CD4-positive, alpha-beta T cell treated with Interleukin-17A for 1 hour (primary cell): ENCODE measurements at places on chromosomes 5 and 9.

- DNase-seq, result no peak
Observed at GRCh38 chr5:137836997-137837396, 30.7 kb upstream of the MYOT start.

DNA sequence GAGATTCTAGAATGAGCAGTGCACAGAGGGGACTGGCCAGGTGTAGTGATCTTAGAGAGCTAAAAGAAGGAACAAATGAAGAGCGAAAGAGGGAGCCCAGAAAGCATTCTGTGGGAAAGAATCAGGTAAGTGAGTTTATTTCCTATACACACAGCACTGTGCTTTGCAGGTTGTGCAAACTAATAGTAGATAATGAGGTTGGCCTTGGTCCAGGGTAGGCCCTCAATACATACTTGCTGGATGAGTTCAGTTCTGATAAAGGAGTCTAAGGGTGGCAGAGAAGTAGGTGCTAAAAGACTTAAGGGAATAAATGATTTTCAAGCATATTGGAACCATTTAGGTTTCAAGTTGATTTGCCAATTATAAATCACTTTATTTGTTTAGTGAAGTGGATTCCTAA is 122.0 kb downstream of the NPR3 start:
- no peak for DNase-seq

GRCh38 chr5:36606428-36607113 is at the start of gene SLC1A3:
TSS of gene SLC1A3 (plus strand) at chr5:36606606. CDS start at chr5:36608424, 1,818 bp downstream.
- DNase-seq, result no peak

DNA sequence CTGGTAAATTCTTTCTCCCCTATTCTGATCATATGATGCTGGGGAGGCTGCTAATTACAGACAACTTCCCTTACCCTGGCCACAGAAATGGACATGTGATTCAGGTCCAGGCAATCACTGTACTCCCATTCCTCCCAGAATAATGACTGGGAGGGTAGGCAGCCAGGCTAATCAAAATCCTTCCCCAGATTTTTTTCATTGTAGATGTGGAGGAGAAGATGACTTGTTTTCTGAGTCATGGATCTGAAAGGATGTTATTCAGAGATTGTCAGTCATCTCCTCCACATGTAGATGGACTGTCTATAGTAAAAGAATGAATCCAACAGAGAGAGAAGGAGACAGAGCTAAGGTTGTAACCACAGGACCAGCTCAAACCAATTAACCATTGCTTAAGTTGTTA is 123.9 kb upstream of the PUM3 start:
- no peak for DNase-seq

GRCh38 chr9:128705051-128705965 is 3.0 kb downstream of the PKN3 start:
- no peak for DNase-seq

GRCh38 chr5:66992547-66992946 is 204.1 kb downstream of the CD180 start:
- DNase-seq, result no peak

- DNase-seq, result no peak
Observed at GRCh38 chr5:64509828-64510227, 4.0 kb downstream of the RGS7BP start.

DNA sequence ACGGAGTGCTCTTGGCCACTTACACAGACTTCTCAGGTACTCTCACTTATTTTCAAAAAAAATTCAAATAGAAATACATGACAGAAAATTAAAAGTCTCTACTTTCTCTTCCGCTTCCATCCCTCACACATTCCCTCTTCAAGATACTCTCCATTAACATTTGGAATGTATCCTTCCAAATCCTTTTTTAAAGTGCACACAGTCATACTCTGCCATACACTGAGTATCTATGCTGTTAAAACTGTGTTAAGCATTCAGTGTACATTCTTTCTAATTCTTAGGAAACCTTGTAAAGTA is 15.5 kb downstream of the GOLPH3 start:
- DNase-seq, result no peak

DNA sequence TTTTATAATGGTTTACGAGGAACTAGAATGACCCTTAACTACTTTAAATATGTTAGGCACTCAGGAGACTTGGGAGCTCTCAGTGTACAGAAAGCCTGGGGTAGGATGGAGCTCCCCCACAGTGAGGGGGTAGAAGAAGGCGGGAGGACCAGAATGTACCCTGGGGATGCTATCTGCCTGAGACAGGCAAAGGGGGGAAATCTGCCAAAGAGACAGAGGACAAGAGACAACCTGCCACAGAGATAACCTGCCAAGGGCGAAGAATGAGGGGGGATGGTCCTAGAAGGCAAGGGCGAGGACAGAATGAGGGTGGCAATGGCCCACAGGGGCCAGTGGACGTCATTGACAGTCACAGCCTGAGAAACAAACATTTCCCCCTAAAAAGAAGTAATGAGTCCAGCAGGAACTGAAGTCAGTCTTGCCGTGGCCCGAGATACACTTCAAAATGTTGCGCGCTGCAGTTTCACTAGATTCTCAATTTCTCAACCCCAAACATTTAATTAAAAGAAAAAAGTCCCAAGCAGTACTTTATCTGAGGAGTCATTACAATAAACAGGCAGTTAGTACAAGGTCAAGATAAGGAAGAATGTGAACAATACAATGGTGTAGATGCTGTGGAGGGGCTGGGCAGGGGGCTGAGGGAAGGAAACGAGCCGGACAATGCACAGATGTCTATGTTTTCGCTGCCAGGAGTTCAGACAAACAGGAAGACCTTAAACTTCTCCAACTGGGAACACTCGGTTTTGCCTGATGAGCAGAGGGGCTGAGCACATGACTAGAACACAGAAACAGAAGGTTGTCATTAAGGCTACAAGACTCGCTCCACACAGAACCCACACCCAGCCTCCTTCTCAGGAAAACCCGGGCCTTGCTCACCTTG is 125.0 kb downstream of the LHFPL2 start:
- DNase-seq, result no peak

DNA sequence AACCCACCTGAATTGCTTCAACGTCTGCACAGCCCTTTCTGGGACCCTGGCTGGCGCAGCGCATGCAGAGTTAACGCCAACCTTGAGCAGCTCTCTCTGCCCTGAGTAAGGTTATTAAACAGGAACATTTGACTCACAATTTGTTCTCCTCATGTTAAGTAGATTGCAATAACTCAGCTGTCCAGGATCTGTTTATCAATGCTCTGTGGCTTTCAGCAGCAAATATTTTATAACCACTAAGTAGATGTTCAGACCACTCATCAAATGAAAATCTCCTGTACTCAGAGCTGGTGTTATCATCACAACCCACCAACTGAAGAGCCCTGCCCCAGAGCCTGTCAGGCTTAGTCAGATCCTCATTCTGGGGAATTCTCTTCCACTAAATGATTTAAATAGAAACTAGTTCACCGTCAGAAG is 403.0 kb downstream of the ZNF608 start:
- no peak for DNase-seq

- no peak for DNase-seq
Observed at GRCh38 chr5:63125392-63125791, 546.8 kb downstream of the LRRC70 start.

DNA sequence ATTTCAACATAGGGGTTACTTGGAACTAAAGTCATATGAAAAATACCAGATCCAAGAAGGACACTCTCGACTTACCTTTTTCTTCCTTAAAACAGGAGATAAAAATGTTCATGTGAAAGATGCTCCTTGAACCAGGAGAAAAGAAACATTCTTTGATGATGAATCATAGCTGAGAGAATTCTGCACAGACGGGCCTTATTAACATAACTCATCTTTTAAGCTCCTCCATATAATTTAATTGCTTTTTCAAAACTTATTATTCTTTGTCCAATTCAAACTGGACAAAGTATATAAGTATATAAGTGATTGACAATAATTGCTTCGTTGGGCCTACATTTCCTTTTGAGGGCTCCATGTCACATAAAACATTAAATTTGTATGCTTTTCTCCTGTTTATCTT is 945.2 kb upstream of the C9orf72 start:
- DNase-seq, result no peak

DNA sequence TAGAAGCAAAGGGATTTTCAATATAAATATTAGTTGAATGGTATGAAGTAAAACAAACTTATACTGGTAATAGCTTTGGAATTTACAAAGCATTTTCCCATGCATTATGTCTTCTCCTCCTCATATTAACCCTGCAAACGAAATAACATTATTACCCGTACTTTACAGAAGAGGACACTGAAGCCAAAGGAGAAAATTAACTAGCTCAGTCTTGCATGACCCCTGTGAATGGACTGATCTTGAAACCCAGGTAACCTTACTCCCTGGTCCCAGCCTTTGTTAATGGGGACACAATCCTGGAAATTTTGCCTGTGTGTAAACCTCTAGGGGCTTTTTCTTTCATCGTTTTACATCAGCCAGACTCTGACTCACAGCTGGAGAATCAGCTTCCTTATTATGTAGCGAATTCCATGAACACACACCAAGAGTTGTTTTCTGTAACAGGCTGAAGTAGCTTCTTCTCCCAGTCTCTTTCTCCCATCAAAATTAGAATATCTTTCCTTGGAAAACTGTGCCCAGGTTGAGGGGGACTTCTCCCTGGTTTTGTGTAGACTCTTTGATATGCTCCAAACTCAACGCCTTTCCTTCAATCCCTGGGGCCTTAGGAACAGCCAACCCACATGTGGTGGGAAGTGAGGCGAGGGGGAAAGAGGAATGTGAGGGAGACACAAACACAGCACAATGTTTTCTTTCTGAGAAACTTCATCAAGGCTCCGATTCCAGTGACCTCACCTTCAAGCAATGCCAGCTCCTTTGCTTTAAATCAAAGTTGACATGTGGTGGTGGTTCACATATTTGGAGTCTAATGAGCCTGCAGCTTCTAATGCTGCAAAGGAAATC is 480.9 kb upstream of the PAPPA start:
- DNase-seq, result no peak

DNA sequence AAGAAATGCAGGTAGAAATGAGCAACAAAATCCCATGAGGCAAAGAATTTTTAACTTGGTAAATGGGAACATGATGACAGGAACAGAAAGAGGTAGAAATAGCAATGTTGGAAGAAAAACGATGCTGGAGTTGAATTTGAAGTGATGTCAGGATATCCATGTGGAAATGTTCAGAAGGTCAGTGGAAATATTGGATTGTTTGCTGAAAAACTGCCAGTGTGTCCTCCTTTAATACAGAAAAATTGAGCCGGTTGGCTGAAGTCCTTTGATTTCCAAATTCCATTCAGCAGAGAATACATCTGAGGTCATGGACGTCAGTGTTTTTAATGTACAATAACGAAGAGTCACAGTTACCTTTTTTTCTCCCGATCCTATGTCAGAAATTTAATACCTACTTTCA is 110.0 kb upstream of the DMAC1 start:
- DNase-seq, result no peak

- no peak for DNase-seq
Observed at GRCh38 chr5:67246546-67247268, 50.1 kb upstream of the CD180 start.

GRCh38 chr9:7910426-7911020 is 110.9 kb upstream of the DMAC1 start:
- no peak for DNase-seq

GRCh38 chr5:106136061-106136460 is 1534.7 kb downstream of the EFNA5 start:
- DNase-seq, result no peak
